ENCODE measurements at places on chromosomes 6 and 20. TPM values are rescaled to one million over a fixed set of nuclear protein-coding genes. Genes with fewer than 3 reads are reported as not detected.
A peak's percentile ranks its signal among the peaks of the same experiment; 100 is the strongest.

The EYA2 gene
- not detected for total RNA-seq

GRCh38 chr20:51489611-51490010, 52.9 kb downstream of the NFATC2 start:
- H3K4me3 ChIP-seq, result no peak overlapping the region
- peaks cover 98% of the 10 kb centered on the region for H3K4me1 ChIP-seq
- DNase-seq, result no peak
- H3K27ac ChIP-seq, result peak overlapping the region; percentile 0

DNA sequence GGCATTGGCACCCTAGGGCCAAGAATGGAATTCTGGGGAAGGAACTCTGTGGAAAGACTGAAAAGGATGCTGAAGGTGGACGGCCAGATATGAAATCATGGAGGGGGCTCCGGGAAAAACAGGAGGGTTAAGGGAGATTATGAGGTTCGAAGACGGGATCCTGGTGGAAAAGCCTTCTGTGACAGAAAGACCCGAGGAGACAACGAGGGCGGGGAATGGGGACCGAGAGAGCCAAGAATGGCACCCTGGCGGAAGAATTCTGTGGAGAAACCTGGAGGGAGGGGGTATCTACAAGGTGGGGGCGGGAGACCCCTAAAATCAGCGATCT, 426 bp downstream of the TRMT6 start:
- peaks cover 27% of the 10 kb centered on the region for H3K36me3 ChIP-seq
- peak overlapping the region; percentile 86 for H3K27ac ChIP-seq
- H3K4me3 ChIP-seq, result peak overlapping the region; percentile 82
- H3K27me3 ChIP-seq, result no peaks in the 10 kb centered on the region

DNA sequence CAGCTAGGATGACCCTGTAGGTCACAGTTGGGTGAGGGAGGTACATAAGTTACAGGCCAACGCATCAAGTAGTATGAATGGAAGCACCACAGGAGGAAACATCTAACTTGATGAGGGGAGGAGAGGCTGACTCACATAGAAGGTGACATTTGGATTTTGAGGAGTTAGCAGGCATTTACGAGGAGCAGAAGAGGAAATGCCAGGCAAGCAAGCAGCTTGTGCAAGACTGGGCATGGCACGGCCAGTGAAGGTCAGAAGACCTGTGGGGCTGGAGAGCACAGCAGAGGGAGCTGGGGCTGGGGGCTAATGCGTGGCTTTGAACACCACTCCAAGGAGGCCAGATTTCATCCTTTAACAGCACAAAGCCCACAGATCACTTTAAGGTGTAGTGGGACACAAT, 37.8 kb downstream of the MUC22 start:
- no peak overlapping the region for H3K27ac ChIP-seq
- peaks cover 25% of the 10 kb centered on the region for H3K27me3 ChIP-seq
- no peaks in the 10 kb centered on the region for H3K4me1 ChIP-seq
- no peak overlapping the region for H3K4me3 ChIP-seq
- DNase-seq, result no peak

DNA sequence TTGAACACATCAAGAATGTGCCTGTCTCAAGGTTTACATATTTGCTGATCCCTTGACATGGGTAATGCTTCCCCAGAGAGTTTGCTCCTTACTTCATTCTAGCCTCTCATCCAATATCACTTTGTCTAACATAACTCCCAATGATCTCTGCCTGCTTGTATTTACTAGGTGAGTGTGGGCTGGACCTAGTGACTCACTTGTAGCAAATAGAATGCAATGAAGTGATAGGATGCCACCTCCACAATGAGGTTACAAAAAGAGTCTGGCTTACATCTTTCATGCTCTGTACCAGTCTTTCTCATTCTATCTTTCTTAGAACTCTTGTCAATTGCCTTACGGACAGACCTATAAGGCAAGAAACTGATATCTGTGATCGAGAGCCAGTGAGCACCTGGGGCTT, 44.9 kb upstream of the TMEM200A start:
- H3K27ac ChIP-seq, result no peak overlapping the region
- H3K4me1 ChIP-seq, result no peaks in the 10 kb centered on the region
- H3K4me3 ChIP-seq, result no peak overlapping the region
- H3K36me3 ChIP-seq, result no peaks in the 10 kb centered on the region

DNA sequence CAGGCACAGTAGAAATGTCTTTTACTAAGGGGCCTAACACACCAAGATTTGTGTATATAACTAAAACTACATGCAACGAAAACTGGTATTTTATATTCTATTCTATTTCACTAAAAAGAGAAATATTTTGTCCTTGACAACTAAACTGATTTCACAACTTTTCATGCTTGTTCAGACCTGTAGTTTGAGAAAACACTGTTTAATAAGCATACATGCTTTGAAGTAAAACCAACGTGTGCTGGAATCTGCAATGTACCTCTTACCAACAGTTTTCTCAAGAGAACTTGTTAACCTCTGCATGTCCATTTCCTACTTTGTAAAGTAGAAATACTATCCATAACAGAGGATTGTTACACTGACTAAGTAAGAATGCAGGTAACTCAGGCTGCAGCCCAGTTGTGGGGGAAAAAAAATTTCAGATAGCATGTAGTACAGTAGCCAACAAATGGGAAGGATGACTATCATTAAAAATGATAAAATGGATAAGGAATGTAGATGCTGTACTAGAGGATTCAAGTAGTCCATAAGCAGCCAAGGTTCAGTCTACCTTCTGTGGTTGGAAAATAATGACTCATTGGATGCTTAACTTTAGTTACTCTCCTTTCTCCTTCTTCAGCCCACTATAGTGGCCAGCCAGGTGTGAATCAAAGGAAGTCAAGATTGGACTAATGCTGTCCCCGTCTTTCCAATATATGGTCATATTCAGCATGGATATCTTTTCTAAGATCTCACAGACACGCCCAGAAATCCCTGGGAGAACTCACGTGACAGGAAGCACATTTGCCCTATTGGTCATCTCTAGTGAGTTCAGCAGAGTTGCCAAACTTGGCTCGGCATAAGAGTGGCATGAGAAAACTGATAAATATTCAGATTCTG, 65.2 kb downstream of the HFE start:
- peaks cover 13% of the 10 kb centered on the region for H3K4me1 ChIP-seq
- H3K4me3 ChIP-seq, result no peak overlapping the region
- no peaks in the 10 kb centered on the region for H3K27me3 ChIP-seq
- H3K36me3 ChIP-seq, result no peaks in the 10 kb centered on the region
- DNase-seq, result no peak

DNA sequence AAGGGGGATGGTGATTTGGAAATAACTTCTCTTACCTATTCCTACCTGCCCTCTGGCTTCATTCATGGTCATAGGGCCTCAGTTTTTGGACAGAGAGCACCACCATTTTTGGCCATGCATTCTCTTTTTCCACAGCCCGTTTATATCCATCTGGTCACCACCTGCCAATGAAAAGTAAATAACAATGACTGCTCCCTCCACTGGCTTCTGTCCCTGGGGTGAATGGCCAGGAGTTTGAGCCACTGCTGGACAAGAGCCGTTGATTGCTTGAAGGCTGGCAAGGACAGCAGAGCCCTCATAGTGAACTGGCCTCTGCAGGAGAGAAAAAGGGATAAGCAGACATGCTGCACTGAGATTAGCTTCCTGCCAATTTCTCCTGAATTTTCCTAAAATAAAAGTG, 261.8 kb downstream of the ADGB start:
- no peak overlapping the region for H3K27ac ChIP-seq
- H3K36me3 ChIP-seq, result no peaks in the 10 kb centered on the region
- no peaks in the 10 kb centered on the region for H3K27me3 ChIP-seq
- no peak overlapping the region for H3K4me3 ChIP-seq
- peaks cover 32% of the 10 kb centered on the region for H3K4me1 ChIP-seq

DNA sequence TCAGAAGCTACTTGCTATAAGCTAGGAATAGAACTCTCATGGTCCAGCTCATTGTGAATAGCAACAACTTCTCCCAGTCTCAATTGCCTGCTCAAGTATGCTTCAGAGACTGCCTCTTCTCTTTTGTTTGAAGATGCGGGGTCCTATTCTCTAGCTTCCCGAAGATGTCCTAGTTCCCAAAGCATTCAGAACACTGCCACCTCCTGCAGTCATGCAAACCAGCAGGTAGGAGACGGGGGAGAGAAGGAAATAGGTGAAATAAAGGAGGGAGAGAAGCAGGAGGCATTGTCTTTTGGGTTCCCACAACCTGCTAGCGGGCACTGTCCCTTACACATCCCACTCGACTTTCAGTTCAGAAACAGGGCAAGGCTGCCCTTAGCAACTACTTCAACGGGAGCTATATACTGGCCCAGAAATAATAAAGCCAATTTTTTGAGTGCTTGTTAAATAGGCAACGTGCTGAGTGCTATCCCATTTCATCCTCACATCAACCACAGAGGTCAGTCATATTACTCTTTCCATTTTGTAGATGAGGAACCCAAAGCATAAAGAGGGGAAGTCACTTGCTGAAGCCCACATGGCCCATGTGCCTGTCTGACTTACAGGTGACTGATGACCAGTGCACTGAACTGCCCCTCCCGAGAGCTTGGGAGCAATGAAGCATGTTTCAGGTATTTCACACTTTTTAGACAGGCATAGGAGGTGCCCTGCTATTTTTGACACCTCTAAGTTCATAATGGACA, 61.9 kb upstream of the ATXN1 start:
- no peaks in the 10 kb centered on the region for H3K36me3 ChIP-seq
- no peak overlapping the region for H3K27ac ChIP-seq
- peaks cover 22% of the 10 kb centered on the region for H3K4me1 ChIP-seq

DNA sequence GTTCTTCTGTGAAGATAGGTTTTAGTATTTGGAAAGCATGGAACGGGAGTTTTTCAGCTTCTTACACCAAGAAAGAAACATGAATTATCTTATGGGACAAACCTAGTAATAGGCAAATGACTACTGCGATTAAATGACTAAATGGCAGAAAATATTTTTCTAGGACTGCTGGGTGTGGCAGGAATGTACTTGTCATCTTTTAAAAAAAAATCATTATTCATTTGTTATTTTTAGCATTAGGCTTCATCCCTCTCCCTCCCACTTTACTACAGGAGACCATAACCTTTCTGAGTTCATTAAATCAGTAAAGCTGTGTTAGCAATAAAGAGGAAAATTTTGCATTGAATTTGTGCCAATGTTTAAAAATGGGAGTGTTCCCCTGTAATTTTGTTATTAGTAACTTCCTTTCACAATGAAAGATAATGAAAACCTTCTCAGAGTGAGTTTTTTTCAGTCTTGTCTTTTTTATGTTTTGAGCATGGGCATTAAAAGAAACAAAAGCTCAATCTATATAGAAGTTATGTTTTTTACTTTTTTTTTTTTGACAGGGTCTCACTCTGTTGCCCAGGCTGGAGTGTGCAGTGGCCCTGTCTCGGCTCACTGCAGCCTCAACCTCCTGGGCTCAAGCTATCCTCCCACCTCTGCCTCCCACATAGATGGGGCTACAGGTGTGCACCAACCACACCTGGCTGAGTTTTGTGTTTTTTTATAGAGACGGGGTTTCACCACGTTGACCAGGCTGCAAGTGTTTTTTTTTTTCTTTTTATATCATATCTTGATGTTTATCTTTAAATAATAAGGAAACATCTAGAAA, 105.6 kb upstream of the CLDN20 start:
- peaks cover 8% of the 10 kb centered on the region for H3K36me3 ChIP-seq
- peak overlapping the region; percentile 67 for H3K27ac ChIP-seq
- peak overlapping the region; percentile 42 for H3K4me3 ChIP-seq
- DNase-seq, result no peak
- no peaks in the 10 kb centered on the region for H3K27me3 ChIP-seq

DNA sequence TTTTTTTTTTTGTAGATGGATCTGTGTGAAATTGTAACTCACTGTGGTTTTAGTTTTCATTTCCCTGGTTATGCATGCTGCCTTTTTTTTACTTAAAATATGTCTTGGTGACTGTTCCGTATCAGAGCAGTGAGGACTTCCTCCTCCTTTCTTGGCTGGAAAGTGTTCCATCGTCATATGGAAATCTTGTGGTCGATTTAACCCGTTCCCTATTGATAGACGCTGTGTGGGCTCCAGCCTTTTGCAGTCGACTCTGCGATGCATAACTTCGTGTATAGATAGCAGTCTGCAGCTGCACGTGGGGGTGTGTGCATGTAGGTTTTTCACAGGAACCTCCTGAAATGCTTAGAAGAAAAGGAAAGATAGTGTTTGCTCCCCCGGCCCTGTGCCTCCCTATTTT, 28.1 kb upstream of the PNPLA1 start:
- peak overlapping the region; percentile 40 for H3K4me3 ChIP-seq
- DNase-seq, result no peak
- H3K27me3 ChIP-seq, result peaks cover 18% of the 10 kb centered on the region
- peaks cover 22% of the 10 kb centered on the region for H3K4me1 ChIP-seq
- H3K36me3 ChIP-seq, result no peaks in the 10 kb centered on the region

- H3K4me3 ChIP-seq, result no peak overlapping the region
- peak; percentile 14 for DNase-seq
- H3K27me3 ChIP-seq, result no peaks in the 10 kb centered on the region
- H3K27ac ChIP-seq, result peak overlapping the region; percentile 55
These were observed 28.9 kb upstream of the PNRC1 start for GRCh38 chr6:89051676-89052075.

DNA sequence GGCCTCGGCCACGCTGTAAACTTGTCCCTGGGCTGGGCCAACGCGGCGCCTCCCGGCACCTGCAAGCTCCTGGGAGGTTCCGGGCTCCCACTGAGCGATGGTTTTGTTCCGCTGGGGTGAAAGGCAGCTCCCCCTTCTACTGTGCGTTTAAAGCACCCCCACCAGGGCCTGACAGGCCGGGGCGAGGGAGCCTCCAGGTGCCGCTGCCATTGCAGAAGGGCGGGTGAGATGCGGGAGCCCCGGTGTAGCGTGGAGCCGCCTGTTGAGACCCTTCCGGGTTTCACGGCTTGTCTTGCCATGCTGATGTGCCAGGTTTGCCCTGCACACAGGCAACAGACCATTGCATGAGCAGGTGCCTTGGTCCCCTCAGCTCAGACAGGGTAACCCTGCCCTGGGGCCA, 2.9 kb downstream of the COL20A1 start:
- DNase-seq, result no peak
- H3K4me3 ChIP-seq, result no peak overlapping the region
- no peak overlapping the region for H3K27ac ChIP-seq

GRCh38 chr20:23497536-23497935, 6.6 kb downstream of the CST8 start:
- DNase-seq, result peak; percentile 59
- peaks cover 7% of the 10 kb centered on the region for H3K36me3 ChIP-seq
- no peak overlapping the region for H3K27ac ChIP-seq
- H3K4me1 ChIP-seq, result peaks cover 23% of the 10 kb centered on the region
